Kasumi-1 (cell line): ENCODE measurements at places on chromosomes 7 and 10.

DNA sequence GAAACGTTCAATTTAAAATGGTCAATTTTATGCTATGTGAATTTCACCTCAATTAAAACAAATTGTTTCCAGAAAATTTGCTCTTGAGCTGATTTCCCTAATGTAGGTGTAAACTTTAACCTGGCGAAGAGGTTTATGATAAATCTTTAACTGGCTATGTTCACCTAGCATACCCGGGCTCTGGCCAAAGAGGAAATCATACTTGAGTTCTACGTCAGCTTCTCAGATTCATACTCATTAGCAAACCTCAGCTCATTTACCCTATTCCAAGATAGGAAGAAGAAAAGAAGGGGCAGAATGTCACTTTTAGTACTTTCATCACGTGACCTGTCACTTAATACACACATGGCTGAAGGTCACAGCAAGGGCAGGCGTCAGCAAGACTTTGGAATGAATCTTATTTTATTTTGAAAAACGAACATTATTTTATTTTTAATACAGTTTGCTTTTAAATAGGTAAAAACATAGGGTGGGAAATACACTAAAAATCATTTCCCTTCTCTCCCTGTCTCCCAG, 97.0 kb downstream of the ABLIM1 start:
- no peak for DNase-seq

GRCh38 chr10:57955076-57955475, 312.6 kb downstream of the IPMK start:
- DNase-seq, result no peak

- no peak for DNase-seq
These were observed 111.1 kb upstream of the NPY start for GRCh38 chr7:24172856-24173255.

- DNase-seq, result no peak
These were observed 74.6 kb downstream of the SH2D4B start for GRCh38 chr10:80612261-80612660.

DNA sequence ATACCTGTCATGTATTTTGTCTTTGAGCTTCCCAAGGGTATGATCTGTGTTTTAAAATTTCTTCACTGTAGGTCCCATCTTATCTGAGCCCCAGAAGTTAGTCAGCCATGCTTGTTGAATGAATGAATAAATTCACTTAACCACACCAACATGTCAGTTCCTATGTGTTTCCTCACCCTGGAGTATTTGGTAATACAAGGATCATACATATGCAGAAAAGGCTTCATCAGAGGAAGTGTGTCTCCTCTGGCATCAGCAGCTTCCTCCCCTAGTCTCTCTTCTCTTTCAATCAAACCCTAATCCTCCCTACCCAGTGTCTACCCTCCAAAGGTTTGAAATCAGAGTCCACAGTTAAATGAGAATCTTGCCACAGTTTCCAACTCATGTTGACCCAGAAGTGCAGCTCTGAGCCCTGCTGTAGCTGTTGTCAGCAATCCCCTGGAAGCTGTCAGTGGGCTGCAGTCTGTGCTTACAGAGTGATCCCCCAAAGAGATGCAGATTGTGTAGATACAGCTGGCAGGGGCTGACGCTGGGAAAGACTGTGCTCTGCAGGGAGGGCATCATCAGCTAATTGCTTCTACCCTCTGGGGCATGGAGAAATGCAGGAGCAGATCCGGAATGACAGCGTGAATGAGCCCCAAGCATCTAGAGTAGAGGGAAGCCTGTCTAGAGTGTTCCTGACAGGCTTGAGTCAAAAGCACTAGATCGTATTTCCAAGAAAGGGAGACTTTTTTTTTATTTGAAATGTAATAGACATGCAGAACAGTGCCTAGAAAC, 105.0 kb upstream of the WDR11 start:
- DNase-seq, result no peak

DNA sequence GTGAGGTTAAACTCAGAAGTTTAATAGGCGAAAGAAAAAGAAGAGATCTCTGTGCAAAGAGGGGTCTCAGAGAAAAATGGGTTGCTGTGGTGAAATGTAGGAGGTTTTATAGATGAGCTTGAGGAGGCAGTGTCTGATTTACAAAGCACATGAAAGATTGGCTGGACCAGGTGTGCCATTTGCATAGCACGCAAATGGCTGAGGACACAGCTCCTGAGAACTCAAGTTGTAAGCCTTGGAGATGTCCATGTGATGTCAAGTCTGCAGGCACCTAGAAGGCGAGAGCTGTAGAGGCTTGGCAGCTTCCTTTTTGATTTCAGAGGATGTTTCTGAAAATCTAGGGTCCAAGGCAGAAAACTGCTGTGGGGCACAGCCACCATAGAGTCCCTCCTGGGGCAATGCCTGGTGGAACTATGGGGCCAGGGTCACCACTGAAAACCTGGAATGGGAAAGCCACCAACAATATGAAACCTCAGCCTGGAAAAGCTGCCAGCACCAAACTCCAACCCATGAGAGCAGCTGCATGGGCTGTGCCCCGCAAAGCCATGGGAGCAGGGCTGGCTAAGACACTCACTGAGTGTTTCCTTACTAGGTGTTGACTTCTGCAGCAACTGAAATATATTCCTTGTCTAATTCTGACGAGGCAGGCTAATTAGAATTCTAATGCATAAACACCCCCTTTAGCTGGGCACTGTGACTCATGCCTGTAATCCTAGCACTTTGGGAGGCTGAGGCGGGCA, 96.9 kb upstream of the TNS3 start:
- DNase-seq, result no peak
